ENCODE measurements at places on chromosomes 6 and 20.

DNA sequence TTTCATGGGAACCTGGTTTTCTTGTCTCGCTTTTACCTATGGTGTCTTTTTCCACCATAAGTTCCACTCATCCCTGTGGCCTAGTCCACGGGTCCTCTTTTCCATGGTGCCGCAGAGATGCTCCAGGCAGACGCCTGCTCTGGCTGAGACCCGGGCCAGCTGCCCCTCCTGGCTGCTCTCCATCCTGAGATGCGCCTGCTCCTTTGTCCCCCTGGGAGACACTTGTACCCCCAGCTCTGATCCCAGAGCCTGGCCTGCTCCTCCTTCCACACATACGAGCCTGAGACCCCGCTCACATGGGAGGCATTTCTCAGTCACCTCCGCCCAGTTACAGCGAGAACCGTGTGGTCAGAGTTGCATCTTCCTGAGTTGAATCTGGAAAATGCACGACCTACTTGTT is 29.6 kb downstream of the RNASET2 start:
- no peak for DNase-seq

GRCh38 chr20:24733416-24733815 is 215.7 kb upstream of the CST7 start:
- no peak for DNase-seq

GRCh38 chr6:14936861-14937260 is 309.0 kb upstream of the JARID2 start:
- DNase-seq = no peak

- peak; percentile 50 for DNase-seq
Observed at GRCh38 chr6:38773338-38773737, 58.2 kb downstream of the DNAH8 start.

- DNase-seq = no peak
Observed at GRCh38 chr6:165701564-165702354, 38.7 kb upstream of the PDE10A start.

Measured in GM12864 (cell line).